NT2/D1 (cell line): ENCODE measurements at places on chromosomes 3 and 15.

DNA sequence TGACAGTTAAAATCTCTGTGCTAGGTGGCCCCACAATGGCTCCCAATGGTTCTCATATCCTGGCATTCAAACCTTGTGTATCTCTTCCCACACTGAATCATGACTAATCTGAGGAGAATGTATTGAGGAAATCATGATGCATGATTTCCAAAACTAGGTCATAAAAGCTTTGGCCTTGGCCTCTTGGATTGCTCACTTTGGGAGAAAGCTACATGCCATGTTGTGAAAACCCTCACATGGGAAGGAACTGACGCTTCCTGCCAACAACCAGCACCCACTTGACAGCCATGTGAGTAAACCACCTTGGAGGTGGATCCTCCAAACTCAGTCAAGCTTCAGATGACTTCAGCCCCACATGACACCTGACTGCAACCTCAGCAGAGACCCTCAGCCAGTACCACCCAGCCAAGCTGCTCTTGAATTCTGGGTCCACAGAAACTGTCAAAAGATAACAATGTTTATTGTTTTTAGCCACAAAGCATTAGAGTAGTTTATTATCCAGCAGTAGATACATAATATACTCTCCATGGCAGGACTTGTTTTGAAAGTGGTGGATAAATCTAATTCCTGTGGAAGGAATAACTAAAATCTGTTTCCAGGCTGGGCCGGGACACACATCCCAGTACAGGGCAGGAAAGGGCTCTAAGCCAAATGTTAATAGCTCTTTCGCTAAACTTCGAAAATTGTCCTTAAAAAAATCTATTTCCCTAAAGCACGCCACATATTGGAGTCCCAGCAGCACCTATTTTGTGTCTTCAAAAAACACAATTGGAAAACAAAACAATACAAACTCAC, 1.0 kb upstream of the ZNF620 start:
- no peak for DNase-seq

- DNase-seq, result no peak
Measured at GRCh38 chr3:77227567-77227966, 187.7 kb downstream of the ROBO2 start.

- no peak for DNase-seq
Measured at GRCh38 chr3:55069950-55070349, 142.1 kb upstream of the LRTM1 start.

GRCh38 chr3:58434168-58434504, 504 bp upstream of the PDHB start:
- DNase-seq, result no peak

DNA sequence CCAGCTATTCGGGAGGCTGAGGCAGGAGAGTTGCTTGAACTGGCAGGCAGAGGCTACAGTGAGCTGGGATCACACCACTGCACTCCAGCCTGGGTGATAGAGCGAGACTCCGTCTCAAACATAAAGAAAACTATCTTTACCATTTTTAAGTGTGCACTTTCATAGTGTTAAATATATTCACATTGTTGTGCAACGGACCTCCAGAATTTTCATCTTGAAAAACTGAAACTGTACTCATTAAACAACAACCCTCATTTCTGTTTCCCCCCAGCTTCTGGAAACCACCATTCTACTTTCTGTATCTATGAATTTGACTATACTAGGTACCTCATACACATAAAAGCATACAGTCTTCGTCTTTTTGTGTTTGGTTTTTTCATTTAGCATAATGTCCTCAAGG, 375.1 kb downstream of the SHQ1 start:
- DNase-seq, result no peak

GRCh38 chr15:67766968-67767367, 58.3 kb upstream of the SKOR1 start:
- DNase-seq, result no peak

- DNase-seq, result no peak
Measured at GRCh38 chr3:125257536-125257935, 45.0 kb upstream of the SLC12A8 start.

GRCh38 chr3:143348486-143349327, 229.1 kb downstream of the CHST2 start:
- no peak for DNase-seq

GRCh38 chr3:32384938-32385337, 6.7 kb upstream of the CMTM7 start:
- DNase-seq, result no peak
